ENCODE measurements at places on chromosomes 11 and 22.

- no peak for DNase-seq
Observed at GRCh38 chr11:12288931-12289666, 88.3 kb upstream of the PARVA start.

DNA sequence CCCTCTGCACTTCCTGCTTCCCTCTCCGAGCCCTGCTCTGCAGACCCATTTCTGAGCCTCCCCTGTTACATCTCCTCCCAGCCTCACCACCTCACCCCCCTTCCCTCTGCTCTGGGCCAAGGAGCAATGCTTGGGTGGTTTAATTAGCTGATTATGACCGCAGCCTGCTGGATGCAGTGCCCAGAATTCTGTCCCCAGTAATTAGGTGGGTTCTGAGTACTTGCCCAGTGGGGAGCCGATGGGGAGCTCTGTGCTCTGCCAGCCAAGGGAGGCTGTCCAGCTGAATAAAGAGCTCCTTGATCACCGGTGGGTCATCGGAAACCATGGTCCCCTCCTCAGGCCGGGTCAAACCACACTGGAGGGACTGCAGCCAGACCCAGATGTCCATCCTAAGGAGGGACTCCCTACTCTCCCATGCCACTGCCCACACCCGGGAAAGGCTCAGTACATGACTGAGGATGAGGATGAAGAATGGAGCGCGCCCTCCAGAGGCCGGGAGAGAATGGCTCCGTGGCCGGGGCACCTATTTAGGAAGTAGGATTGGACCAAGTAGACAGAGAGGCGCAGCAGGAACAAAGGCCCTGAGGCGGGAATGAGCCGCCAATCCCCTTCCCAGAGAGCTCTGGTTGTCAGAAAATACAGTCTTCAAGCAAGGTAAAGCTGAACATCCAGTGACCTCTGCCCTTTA, 9.1 kb downstream of the ARRB1 start:
- no peak for DNase-seq

DNA sequence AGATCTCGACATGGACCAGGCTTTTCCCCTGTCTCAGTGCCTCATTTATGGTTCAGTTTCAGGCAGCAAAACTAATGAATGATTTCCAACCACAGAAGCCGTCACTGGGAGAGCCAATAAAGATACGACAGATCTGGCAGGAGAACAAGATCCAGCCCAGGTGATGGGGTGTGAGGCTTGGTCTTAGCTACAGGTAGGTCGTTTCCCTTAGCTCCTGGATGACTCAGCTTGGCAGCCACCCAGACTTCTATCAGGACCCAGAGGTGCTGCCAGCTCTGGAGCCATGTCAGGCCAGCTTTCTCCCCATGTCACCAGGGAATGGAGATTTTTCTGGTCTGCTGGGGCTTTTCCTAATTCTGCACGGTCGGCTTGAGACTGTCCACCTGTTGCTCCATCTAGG, 36.3 kb upstream of the APOBEC3A start:
- DNase-seq = no peak

GRCh38 chr11:119284344-119285157, 32.4 kb downstream of the MCAM start:
- peak; percentile 69 for DNase-seq

GRCh38 chr11:12019866-12020416, 11.5 kb upstream of the DKK3 start:
- DNase-seq = no peak

- DNase-seq = peak; percentile 20
Observed at GRCh38 chr11:44651535-44652155, 75.1 kb upstream of the TSPAN18 start.

- no peak for DNase-seq
Observed at GRCh38 chr22:37138849-37139561, 10.7 kb downstream of the IL2RB start.

DNA sequence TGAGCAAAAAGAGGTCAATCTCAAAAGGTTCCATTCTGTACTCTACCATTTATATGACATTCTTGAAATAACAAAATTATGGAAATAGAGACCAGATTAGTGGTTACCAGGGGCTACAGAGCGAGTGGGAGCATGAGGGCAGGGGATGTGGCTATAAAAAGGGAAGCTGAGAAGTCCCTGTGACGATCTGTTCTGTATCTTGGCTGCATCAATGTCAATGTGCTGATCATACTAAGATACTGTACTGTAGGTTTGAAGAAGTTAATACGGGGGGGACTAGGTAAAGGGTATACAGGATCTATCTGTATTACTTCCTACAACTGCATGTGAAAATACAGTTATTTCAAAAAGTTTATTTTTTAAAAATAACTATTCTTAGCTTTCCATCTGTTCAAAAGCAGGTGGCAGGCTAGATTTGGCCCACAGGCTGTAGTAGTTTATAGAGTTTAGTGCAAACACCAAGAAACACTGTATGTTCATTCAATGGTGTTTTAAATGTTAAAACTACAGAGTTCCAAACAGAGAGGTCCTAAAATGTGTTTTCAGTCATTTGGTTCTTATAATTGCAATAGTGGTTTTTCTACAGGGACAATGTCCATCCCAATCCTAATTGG, 78.2 kb downstream of the SMCO4 start:
- no peak for DNase-seq

All from NAMALWA (cell line).